Hindlimb muscle (tissue), 1 donor: ENCODE measurements at places on chromosomes 7 and 10.

- DNase-seq, result no peak
Observed at GRCh38 chr10:11210211-11210922, 192.7 kb downstream of the CELF2 start.

- DNase-seq, result no peak
Observed at GRCh38 chr7:40870108-40870507, 735.3 kb downstream of the SUGCT start.

DNA sequence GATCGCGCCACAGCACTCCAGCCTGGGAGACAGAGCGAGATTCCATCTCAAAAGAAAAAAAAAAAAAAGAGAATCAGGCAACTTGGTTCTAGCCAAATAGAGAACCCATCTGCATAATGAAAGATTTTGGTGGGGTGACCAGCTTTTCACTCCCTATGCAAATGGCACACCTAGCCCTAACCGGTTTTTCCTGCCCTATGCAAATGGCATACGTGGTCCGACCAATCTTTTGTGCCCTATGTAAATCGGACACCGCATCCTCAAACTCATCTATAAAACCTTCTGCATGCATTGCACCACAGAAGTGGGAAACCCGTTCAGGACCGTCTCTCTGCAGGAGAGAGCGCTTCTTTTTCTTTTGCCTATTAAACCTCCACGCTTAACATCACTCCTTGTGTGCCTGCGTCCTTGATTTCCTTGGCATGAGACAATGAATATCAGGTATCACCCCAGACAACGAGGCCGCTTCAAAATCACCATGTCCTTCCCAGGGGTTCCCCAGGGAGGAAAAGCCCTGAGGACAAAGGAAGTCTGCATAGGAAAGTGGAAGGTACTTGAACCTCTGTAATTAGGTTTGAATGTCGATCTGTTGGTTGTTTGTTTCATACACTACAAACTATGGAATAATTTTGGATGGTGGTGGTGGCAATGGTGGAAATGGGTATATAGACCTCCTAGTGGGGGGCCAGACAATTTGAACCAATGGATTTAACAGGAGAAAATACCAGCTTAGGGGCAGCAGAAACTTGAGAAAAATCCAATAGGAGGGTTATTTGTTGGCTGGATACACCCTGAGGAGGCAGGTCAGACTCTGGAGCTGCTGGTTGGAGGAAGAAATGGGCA, 396.2 kb downstream of the TYW1 start:
- no peak for DNase-seq

DNA sequence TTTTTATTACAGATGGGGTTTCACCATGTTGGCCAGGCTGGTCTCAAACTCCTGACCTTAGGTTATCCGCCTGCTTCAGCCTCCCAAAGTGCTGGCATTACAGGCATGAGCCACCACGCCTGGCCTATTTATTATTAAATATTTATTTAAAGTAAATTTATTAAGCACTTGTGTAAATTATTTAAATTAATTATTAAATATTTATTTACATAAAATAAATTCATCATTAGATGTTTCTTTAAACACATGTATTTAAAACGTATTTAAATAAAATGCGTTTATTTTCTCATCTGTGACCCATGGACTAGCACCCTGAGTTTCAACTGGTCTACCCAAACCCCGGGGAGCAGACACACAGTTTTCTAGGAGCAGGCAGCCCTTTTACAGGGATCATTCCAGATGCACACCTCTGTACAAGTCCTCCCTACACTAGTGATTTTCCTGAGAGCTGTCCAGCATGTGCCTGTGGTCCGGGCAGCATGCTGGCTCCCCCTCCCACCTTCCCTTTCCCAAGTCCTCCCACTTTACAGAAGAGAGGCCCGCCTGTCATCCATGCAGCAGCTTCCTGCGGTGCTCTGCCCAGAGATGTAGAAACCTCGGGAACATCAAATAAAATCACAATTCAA, 89.2 kb upstream of the ATP6V0A4 start:
- no peak for DNase-seq

- DNase-seq, result no peak
Observed at GRCh38 chr10:30849231-30850035, 182.2 kb downstream of the ZNF438 start.

DNA sequence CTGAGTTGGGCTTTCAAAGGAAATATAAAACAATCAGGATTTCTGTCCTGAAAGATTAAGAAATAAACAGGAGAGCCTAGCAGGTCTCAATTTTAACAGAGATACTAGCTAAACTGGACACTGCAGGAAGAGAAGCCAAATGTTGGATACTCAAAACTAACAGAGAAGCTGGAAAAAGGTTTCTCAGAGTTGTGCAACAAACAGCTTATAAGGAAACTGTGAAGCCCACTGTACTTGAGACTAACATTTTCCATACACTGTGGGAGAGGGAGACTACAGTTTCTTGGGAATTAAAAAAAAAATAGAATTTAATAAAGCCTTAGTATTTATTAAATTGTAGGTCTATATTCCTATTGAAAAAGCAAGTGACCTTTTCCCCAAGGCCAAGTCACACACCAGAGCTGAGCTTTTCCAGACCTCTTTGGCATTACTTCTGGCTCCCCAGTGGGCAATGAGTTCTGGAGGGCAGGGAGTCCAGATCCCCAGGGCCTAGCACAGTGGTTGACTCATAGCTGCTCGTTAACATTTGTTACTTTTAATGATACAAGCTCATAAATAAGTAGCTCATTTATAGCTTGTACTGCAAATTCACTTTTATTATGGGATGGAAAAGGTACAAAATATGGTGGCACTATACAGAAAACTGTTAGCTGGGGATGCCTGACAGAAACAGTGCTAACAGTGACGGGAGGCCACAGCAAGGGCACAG, 68.3 kb downstream of the MINDY3 start:
- DNase-seq, result no peak

DNA sequence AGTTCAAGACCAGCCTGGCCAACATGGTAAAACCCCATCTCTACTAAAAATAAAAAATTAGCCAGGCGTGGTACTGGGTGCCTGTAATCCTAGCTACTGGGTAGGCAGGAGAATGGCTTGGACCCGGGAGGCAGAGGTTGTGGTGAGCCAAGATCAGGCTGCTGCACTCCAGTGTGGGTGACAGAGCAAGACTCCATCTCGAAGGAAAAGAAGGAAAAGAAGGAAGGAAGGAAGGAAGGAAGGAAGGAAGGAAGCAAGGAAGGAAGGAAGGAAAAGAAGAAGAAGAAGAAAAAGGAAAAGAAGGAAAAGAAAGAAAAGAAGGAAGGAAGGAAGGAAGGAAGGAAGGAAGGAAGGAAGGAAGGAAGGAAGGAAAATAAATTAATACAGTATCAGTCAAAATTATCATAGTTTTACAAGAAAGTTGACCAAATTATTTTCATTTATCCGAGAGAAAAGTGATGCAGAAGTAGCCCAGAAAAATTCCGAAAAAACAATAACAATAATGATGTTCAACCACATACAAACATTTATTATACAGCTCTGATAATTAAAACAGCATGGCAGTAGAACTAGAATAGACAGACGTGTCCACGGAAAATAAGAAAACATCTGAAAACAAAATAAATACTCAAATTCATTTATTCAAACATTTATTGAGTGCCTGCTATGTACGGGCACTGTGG, 292.4 kb upstream of the MKLN1 start:
- DNase-seq, result no peak

DNA sequence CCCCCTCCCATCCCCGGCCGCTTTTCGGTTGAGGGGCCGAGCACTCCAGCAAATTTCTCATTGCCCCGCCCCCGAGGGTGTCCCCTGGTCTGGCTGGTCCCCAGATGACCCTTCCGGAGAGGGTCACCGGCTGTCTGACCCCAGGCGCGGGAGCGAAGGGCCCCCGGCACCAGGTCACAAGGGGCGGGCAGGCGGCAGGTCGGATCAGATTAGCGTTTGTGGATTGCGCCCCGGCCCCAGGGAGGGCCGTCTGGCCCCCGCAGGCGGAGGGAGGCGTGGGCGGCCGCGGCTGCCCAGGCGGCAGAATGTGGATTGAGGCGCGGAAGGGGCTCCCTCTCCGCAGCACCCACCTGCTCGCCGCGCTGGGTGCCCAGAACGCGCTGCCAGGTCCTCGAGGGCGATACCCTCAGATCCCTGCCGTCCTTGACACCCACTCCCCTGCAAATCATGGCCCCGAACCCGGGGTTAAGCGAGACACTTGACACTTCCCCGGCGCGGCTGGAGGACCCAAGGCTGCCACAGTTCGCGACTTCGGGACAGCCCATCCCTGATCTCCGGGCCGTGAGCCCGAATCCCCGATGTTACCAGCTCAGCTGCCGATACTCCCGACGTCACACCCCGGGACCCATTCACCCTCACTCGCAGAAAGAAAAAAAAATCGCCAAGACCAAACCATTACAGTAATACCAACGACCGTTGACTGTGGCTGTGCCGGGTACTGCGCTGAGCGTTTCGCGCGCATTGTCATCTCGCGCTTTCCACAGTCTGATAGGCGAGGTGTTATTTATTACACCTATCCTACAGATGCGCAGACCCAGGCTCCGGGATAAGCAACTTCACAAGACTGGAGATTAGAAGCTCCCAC, 953 bp downstream of the NODAL start:
- no peak for DNase-seq

- DNase-seq, result no peak
Observed at GRCh38 chr7:22729180-22729825, 2.3 kb downstream of the IL6 start.

- DNase-seq, result no peak
Observed at GRCh38 chr10:129532838-129533237, 65.8 kb downstream of the MGMT start.

DNA sequence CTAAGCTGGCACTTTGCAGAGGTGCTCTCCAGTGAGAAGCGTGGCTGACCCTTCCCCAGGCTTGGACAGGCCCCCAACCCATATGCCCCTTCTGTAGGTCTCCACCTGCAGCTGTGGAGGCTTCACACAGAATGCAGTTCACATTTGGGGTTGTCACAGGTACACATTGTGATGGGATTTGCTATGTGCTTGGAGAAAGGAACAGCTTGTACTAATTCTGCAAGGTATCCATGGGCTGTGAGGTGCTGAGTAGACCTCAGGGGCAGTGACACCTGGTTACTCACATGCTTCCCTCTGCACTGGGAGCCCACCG, 188.9 kb downstream of the CXCL12 start:
- DNase-seq, result no peak

DNA sequence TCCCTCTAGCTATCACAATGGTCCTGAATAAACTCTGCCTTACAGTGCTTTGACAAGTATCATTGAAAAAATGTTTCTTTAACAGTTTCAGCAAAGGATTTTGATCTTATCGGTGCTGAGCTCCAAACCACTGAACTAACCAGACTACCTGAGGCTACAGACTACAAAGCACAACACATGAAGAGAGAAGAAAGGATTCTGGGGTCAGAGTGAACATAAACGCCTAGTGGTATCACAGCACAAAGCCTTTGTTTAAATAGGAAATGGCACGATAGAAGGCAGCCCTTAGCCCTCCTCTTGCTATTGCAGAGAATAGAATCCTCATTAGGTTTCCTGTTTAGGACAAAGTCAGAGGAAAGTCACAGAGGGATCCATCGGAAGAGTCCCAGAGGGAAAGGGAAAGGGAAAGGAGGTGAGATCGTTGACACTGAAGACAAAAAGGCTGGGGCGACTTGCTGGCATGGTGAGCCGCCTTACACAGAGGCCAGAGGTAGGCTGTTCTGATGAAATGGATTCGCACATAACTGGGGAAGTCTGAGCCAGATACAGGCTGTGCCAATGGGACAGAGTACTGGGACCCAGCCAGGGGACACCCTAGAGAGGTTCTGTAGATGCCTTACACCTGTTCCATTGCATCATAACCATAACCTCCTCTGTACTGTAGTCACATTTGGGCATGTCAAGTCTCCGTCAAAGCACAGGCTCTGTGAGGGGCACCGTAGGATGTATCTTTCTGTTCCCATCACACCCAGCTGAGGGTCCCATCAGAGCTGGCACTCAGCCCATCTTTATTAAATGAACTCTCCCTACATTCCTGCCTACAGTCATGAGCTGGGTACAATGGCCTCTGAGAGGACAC, 71.5 kb downstream of the XPNPEP1 start:
- no peak for DNase-seq

GRCh38 chr7:55018361-55019190, at the start of gene EGFR:
Gene EGFR (plus strand): TSS chr7:55019017. CDS start chr7:55019278, 261 bp downstream.
- DNase-seq, result peak; percentile 89

DNA sequence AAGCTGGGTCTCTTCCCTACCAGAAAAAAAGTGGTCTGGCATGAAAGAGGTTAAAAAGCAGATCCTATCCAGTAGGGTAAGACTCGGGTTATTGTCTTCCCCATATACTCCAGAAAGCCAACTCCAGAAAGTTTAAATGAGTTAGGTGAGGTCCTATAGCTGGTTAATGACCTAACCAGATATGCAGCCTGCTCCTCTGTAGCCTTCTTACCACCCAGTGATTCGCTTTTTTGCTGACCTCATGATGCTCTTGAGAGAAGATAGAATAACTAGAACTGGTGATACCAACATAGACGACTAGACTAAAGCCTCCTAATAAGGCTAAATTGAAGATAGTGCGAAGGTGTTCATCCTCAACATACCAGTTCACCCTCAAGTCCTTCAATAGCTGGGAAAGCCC, 675 bp upstream of the GIMAP1 start:
- DNase-seq, result no peak

DNA sequence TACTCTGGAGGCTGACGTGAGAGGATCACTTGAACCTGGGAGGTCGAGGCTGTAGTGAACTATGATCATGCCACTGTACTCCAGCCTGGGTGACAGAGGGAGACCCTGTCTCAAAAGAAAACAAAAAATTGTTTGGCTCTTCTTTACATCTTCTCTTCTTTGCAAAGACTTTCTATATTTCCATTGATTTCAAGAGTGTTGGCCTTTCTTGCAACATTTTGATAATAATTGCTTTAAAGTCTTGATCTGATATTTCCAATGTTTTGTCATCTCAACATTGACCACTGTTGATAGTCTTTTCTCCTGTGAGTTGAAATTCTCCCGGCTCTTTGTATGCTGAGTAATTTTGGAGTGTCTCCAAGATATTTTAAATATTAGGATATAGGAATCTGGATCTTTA, 17.8 kb upstream of the CLDN4 start:
- no peak for DNase-seq

DNA sequence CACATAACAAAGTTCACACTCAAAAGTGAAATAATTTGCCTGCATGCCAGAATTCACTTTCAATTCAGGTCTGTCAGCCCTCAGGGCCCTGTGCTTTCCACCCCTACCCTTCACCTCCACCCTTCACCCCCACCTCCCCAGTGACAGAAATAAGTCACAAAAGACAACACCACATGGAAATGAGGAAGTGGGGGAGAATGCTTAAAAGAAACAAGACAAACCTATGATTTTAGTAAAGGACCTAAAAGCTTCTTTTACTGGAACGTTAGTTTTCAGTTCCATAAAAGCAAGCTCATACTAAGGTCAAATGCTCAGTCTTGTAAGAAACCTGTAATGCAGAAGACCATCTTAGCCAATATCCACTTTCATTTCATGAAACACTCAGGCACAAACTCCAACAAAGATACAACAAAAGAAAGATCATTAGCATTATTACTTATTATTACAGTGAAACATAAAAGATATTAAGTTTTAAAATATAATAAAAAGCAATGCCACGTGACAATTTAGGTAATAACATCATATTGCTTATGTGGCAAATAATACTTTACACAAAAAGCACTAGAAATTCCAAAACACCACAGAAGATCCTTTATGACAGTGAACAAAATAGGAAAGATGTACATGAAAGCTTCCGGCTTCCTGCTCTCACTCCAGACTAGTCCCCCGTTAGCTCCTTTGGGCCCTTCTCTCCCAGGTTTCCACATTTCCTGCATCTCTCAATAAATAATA, 112.1 kb downstream of the LMBR1 start:
- DNase-seq, result no peak

- no peak for DNase-seq
Observed at GRCh38 chr7:50450590-50451032, 461 bp upstream of the FIGNL1 start.

GRCh38 chr10:21514129-21514817, 11.2 kb downstream of the SKIDA1 start:
- DNase-seq, result no peak

GRCh38 chr7:46772776-46773175, 809.1 kb downstream of the TNS3 start:
- no peak for DNase-seq
